CD4-positive, CD25-positive, alpha-beta regulatory T cell (primary cell): ENCODE measurements at places on chromosomes 12 and 14. TPM values are rescaled to one million over a fixed set of nuclear protein-coding genes. Genes with fewer than 3 reads are reported as not detected.

PRIM1 gene
- 37.8 TPM for polyA plus RNA-seq

MAP1LC3B2 gene
- 6.7 TPM for polyA plus RNA-seq

NACA gene
- polyA plus RNA-seq, result 1,280 TPM

NUBPL gene
- polyA plus RNA-seq, result 9.9 TPM

DNA sequence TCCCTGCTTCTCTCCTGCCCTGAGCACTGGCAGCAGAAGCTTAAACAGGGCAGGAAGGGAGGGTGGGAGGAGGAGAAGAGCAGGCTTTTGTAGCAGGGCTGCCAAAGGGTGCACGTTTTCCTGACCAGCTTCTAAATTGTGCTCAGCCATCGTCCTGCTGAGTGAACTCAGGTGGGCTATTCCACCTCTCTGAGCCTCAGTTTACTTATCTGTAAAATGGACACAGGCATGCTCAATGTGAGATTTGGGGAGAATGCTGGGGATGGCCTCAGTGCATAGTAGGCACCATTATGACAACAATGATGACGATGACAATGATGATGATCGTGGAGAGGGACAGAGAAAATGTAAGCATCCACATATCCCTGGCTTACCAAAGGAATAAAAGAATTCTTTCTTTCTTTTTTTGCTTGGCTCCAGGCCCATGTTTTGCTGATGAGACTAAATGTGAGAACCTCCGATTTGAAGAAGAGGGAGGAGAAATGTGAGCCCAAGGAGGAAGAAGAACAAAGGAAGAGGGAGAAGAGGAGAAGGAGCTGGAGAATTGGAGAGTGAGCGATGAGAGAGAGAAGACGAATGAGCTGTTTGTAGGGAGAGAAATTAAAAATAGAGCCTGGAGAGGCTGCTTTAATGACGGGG, 105.5 kb upstream of the MYL2 start:
- DNase-seq, result no peak
- no peak overlapping the region for H3K27ac ChIP-seq
- H3K36me3 ChIP-seq, result no peaks in the 10 kb centered on the region
- peaks cover 11% of the 10 kb centered on the region for H3K27me3 ChIP-seq
- no peaks in the 10 kb centered on the region for H3K4me1 ChIP-seq

- DNase-seq, result no peak
- H3K27ac ChIP-seq, result no peak overlapping the region
- no peaks in the 10 kb centered on the region for H3K27me3 ChIP-seq
These were observed 197.7 kb upstream of the STXBP6 start for GRCh38 chr14:25247609-25248008.

DNA sequence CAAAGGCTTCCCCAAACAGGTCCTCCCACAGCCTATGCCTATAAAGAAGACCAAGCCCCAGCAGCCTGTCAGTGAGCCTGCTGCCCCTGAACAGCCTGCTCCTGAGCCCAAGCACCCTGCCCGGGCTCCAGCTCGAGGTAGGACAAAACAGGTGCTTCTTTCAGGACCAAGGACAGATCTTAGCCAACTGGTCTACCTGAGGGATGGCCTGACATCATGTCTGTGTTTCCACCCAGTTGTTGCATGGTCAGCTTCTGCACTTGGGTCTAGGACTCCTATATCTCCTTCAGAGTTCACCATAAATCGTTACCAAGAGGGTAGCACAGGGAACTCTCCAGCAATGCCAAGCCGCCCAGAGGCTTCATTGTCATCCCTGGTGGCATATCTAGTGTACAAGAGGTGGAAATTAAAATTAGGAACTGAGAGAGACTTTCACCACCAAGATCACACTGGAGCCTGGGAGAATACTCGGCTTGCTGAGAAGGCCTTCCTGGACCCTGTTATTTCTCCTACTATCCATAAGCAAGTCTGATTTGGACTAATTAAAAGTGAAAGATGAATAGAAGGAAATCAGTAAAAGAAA, 38.2 kb upstream of the OAS1 start:
- H3K36me3 ChIP-seq, result no peaks in the 10 kb centered on the region
- no peak overlapping the region for H3K27ac ChIP-seq
- DNase-seq, result peak; percentile 4
- no peak overlapping the region for H3K4me3 ChIP-seq
- H3K4me1 ChIP-seq, result no peaks in the 10 kb centered on the region

DNA sequence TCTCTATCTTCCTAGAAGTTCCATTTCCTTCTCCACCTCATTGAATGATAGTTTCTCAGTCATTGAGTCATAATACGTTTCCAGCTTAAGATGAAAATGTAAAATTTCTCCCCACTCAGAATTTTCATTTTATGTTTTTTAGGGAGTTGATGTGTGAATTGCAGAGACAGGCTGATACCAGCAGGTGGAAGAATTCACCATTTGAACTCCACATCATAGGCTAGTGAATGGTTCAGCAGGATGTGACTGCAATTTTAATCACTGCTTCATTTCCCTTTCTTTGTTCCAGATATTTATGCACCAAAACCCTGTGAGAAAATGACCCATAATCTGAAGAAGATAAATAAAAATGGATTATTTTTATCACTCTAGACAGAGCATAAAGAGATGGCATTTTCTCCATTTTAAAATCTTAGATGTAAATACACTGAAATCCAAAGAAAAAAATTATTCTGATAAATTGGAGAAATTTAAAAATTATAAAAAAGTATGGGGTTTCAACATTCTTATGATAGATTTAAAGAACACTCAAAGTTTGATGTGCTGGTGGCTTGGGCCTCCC, 10.6 kb upstream of the PYGL start:
- no peak overlapping the region for H3K27ac ChIP-seq
- no peaks in the 10 kb centered on the region for H3K36me3 ChIP-seq
- peak; percentile 34 for DNase-seq

DNA sequence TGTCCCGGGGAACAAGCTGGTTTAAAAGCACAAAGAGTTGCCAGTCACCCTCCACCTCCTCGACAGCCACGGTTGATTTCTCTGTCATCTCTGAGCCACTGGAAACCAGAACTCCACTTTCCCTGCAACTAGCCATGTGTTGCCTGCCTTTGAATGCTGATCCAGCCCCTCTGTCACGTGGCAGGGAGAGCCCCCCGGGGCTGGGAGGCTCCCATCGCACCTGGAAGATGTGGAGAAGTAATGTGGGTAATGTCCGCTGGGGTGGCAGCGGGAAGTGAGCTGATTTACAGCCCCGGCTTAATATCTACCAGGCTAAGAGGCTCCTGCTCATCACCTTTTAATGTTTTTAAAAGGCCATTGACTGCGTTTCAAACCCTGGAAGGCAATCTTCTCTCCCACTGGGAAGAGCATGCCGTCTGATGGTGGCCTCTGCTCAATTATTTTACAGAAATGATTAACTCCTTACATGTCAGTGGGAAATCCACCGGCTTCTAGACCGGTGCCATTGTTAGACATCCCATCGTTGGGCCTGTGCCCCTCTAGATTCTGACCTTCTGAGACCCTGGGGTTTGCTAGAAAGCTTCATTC, 7.4 kb downstream of the PRIMA1 start:
- no peak overlapping the region for H3K27ac ChIP-seq
- no peaks in the 10 kb centered on the region for H3K36me3 ChIP-seq
- no peak overlapping the region for H3K4me3 ChIP-seq
- peaks cover 2% of the 10 kb centered on the region for H3K27me3 ChIP-seq
- H3K4me1 ChIP-seq, result no peaks in the 10 kb centered on the region

DNA sequence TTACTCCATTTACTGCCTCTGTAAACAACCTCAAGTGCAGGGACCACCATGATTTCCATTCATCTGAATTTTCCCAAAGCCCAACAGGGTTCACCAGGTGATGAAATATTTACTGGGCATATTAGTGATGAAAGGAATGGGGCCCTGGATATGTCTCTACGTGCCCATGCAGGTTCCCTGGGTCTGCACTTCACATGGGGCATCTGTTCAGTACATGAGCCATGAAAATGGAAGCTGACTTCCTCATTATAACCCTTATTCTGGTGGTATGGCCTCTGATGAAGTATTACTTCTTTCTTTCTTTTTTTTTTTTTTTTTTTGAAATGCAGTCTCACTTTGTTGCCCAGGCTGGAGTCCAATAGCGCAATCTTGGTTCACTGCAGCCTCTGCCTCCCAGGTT, 26.5 kb upstream of the CORO1C start:
- H3K4me1 ChIP-seq, result no peaks in the 10 kb centered on the region
- H3K36me3 ChIP-seq, result no peaks in the 10 kb centered on the region
- no peaks in the 10 kb centered on the region for H3K27me3 ChIP-seq

GRCh38 chr12:34402228-34402898, 380.1 kb downstream of the ALG10 start:
- no peak for DNase-seq
- H3K36me3 ChIP-seq, result no peaks in the 10 kb centered on the region
- no peaks in the 10 kb centered on the region for H3K4me1 ChIP-seq
- H3K27ac ChIP-seq, result no peak overlapping the region
- no peaks in the 10 kb centered on the region for H3K27me3 ChIP-seq
- H3K4me3 ChIP-seq, result no peak overlapping the region

- no peaks in the 10 kb centered on the region for H3K27me3 ChIP-seq
- no peak for DNase-seq
These were observed 68.6 kb downstream of the FIGNL2 start for GRCh38 chr12:51779876-51780275.

GRCh38 chr12:106251631-106252455, 4.0 kb upstream of the CKAP4 start:
- no peaks in the 10 kb centered on the region for H3K36me3 ChIP-seq
- no peak overlapping the region for H3K27ac ChIP-seq
- DNase-seq, result no peak
- no peak overlapping the region for H3K4me3 ChIP-seq
- peaks cover 18% of the 10 kb centered on the region for H3K4me1 ChIP-seq
- no peaks in the 10 kb centered on the region for H3K27me3 ChIP-seq

- no peak overlapping the region for H3K27ac ChIP-seq
- no peak overlapping the region for H3K4me3 ChIP-seq
- DNase-seq, result no peak
- H3K36me3 ChIP-seq, result peaks cover 86% of the 10 kb centered on the region
- no peaks in the 10 kb centered on the region for H3K27me3 ChIP-seq
These were observed 12.4 kb downstream of the EIF2B1 start for GRCh38 chr12:123621101-123621500.

DNA sequence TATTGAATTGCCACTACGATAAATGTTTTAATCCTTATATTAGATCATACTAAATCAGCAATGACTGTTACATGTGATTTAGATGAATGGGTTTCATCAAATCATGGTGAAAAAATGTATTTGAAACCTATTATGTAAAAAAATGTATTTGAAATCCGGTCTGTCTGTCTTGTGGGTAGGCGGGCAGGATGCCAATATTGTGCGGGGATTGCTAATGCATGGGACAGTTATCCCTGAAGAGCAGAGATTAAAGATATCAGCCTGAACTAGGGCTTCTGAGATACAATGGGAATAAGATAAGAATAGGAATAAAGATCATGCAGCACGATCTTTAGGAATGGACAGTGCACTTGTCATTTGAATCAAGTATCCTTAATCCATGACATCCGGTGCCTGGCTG, 134.0 kb downstream of the PRKCH start:
- peaks cover 78% of the 10 kb centered on the region for H3K36me3 ChIP-seq
- H3K4me1 ChIP-seq, result peaks cover 58% of the 10 kb centered on the region

DNA sequence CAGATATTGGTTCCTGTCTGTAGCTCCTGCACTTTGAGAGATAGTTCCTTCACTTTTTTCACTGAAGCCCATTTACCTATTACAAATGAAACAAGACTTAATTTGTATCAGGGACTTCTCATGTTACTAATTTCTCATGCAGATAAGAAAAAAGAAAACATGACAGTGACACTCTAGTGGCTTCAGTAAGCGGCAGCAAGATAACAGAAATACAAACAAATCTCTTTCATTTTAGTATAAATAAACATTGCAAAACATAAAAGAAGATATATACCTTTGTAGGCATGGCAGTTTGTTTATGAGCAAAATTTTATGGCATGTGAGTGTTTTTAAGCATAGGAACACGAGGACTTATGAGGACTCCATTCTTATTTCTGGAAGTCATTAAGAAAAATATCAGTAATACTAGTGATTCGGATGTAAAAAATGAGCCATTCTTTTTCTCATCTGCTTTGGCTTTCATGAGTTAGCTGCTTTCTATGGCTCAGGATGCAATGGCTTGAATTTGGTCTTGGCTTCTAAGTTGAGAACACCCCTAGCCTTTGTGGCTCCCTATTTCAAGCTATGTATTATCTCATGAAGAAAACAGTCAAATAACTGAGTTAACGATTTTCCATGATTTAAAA, 310.1 kb upstream of the RGS6 start:
- H3K27ac ChIP-seq, result no peak overlapping the region
- no peak for DNase-seq
- peaks cover 19% of the 10 kb centered on the region for H3K36me3 ChIP-seq
- no peaks in the 10 kb centered on the region for H3K4me1 ChIP-seq
- no peaks in the 10 kb centered on the region for H3K27me3 ChIP-seq

DNA sequence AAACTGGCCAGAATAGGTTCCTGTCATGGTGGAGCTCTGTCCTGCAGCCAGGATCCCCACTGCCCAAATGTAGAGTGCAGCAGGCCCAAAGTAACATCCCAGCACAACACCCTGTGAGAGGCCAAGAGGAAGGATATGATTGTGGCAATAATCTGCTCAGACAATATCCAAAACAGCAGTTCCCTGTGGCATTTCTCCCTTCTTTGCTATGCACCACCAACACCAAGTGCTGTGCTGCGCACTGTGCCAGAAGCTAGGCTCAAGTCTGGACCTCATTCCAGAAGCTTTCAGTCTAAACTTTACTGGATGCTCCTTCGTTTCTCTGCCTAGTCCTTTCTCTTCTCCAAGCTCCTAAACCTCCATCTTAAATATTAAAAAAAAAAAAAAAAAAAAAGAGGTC, 33.4 kb downstream of the SLC11A2 start:
- no peak overlapping the region for H3K27ac ChIP-seq
- no peaks in the 10 kb centered on the region for H3K4me1 ChIP-seq

DNA sequence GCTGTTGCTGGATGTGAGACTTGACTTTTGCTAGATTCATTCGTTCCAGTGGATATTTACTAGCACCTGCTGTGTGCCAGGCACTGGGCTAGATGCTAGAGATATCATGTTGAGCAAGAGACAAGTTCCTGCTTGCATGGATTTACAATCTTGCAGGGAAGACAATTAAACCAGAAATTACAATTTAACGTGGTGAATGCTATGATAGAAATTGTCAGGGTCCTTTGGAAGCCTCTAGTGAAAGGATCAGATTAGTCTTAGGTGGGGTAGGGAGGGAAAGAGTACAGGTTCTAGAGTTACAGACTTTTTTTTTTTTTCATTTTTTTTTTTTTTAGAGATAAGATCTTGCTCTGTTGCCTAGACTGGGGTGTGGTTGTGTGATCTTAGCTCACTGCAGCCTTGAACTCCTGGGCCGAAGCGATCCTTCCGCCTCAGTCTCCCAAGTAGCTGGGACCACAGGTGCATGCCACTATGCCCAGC, 36.7 kb downstream of the SPATS2 start:
- peak; percentile 32 for DNase-seq
- peaks cover 3% of the 10 kb centered on the region for H3K4me1 ChIP-seq
- H3K27ac ChIP-seq, result no peak overlapping the region
